ENCODE measurements at places on chromosomes 4 and X.

DNA sequence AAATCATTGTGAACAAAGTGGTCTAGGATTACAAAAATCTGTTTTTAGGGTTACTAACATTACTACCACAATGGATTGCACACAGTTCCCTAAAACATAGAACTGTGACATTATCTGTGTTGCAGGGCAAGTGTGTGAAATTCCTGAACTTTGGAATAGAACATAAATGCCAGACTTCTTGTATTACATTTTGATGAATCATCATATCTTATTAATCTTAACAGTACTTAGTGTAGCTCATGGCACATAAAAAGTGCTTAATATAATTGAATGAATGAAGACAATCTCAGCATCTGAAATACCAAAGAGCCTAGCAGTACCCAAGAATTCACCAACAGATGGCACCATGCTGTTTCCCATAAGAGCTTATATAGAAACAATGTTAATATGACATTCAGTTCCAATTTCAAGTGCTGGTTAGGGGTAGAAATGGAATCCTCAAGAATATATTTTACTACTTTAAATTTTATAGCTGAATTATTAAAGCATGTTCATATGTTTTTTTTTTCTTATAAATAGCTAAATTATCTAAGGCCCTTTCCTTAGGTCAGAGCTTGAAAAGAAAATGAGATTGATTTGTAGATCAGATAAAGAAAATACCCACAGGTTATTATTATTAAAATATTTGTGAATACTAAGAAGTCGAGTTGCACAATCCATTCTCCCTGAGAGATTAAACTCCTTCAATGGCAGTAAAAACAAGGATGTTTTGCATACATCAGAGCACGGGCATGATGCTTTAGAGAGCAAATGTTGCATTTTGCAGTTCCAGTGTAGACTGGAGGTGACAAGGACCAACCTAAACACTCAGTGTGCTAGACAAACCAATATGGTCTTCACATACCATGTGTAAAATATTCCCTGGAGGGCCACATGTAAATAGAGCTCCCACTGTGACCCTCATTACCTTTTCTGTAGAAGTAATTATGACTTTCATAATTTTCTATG, 25.7 kb upstream of the SHISA3 start:
- DNase-seq, result no peak

DNA sequence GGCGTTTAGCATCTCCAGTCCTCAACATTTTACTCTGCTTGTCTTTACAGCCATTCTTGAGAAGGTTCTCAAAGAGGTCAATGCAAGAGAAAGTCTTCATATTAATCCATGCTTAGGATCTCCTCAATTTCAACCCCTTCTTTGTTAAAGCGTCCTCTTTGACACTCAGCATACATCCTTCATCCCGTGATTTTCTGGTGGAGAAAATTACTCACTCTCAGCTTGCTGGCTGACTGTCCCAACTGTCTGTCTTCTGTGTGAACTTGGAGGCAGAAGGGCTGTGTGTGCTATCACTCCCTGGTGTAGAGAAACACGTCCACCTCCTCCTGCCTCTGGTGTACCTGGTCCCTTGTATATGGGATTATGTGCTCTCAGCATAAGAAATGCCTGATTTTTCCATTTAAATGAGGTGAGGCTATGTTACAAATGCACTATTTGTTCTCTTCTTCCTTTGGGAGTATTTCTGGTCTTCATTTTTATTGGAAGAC, 57.8 kb downstream of the GALNT7 start:
- no peak for DNase-seq

GRCh38 chrX:118049713-118050112, 66.9 kb downstream of the KLHL13 start:
- no peak for DNase-seq

DNA sequence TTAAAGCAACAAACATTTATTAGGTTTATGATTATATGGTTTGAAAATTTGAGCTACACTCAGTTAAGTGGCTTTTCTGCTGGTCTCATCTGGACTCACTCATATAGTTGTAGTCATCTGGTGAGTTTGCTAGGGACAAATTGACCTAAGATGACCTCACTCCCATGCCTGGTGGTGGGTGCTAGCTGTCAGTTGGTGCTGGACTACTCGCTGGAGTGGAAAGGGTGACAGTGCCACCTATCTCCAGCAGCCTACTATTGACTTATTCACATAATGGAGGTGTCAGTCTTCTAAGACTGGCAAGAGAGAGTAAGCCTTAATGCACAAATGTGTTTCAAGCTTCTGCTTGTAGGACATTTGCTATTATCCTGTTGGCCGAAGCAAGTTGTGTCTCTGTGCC, 88.2 kb downstream of the TASL start:
- DNase-seq, result no peak

- DNase-seq, result no peak
Observed at GRCh38 chr4:16120720-16121119, 36.9 kb upstream of the PROM1 start.

GRCh38 chrX:130336531-130336930, 3.2 kb upstream of the SLC25A14 start:
- DNase-seq, result no peak

- no peak for DNase-seq
Observed at GRCh38 chrX:154724993-154725756, 25.7 kb downstream of the GAB3 start.

GRCh38 chr4:13957871-13958270, 330.3 kb upstream of the BOD1L1 start:
- no peak for DNase-seq

DNA sequence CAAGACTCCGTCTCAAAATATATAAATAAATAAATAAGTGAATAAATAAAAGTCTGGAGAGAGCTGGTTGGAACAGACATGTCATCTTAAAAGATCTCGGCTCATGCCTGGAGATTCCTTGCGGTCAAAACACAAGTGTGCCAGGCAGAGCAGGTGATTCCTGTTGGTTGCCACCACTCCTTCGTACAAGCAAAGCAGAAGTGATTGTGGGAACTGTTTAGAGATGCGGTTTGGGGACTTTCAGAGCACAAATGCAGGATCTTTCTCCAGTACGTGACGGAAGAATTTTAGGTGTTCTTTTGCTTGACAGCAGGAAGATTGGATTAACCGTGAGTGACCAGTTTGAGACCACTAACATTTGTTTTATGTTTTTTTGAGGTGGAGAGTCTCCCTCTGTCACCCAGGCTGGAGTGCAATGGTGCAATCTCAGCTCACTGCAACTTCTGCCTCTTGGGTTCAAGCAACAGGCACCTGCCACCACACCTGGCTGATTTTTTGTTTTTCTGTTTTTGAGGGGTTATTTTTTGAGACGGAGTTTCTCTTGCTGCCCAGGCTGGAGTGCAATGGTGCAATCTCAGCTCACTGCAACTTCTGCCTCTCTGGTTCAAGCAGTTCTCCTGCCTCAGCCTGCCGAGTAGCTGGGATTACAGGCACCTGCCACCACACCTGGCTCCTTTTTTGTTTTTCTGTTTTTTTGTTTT, 2.8 kb upstream of the CRLF2 start:
- no peak for DNase-seq

GRCh38 chr4:163991298-163991865, 496.9 kb downstream of the TMA16 start:
- no peak for DNase-seq

DNA sequence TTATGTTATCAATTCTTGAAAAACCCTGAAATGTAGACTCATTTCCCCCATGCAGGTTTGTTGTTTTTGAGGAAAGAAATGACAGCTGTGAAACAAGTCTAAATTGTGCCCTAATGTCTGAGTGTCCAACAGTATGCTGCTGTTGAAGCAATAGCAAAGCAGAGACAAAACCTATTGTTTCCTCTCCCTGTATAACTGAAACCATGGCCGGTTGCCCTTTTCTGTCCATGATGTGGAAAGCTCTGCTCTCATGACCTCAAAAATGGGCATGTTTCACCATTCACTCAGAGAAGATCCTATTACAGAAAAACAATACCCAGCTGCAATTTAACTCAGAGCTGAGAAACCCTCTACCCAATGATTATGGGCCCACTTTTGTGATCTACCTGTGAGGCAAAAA, 312.6 kb upstream of the FTHL17 start:
- no peak for DNase-seq

DNA sequence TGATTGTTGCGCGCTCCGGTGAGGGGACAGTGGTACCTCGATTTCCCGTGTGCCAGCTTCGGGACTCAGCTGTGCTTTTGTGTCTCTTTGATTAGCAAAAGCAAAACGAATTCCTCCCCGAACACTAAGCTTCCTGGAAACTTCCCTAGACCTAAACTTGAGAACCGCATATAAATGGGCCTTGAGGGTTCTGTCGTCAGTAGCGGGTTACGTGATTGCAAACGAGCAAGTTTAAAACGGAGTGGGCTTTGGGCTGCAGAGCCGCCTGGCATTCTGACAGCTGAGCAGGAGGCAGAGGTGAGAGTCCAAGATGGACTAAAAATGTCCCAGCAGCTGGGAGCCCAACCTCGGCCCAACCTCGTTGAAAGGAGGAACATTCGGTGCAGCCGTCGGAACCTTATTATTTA, 1.2 kb upstream of the TAPT1 start:
- peak; percentile 18 for DNase-seq

DNA sequence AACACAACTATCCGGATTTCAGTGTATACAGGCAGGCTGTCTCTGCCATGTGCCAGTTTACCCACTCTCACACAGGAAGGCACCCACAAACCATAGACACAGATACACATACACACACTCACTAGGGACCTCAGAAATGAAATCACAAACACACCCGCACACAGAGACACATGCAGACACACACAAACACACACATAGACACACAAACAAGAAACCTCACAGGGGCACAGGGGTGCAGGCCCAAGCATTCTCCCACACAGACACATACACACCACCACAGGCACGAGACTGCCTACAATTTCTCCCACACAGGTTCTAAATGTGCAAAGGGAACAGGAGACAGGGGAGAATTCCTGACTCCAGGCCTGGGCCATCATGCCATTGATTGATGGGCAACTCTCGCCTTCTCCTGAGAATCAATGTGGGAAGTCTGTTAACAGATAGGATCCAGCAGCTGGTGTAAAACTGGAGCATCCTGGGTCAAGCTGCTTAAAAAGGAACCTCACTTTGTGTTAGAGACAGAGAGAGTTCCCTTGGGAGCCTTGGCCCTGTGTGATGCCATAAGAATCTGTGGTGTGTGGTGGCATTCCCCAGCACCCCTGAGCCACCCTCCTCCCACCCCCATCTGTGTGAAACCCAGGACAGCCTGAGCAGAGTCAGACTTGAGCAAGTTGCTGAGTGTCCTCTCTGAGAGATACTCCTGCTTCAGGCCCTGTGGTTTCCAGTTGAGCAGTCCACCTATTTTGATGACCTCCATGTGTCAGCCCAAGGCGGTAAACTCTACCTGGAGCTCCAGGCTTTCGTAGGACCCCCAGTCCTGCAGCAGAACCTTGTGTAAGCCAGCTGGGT, 33.9 kb downstream of the NBDY start:
- DNase-seq, result no peak

GRCh38 chr4:40275065-40275730, 59.9 kb upstream of the CHRNA9 start:
- no peak for DNase-seq

Data from activated CD4-positive, alpha-beta T cell treated with anti-CD3 and anti-CD28 coated beads, Interleukin-2, amount 50 U/mL, for 48 hours (primary cell).